NCI-H187 (cell line): ENCODE measurements at places on chromosomes 1 and 21.

GRCh38 chr1:235397733-235398132, 30.5 kb downstream of the TBCE start:
- DNase-seq: no peak

DNA sequence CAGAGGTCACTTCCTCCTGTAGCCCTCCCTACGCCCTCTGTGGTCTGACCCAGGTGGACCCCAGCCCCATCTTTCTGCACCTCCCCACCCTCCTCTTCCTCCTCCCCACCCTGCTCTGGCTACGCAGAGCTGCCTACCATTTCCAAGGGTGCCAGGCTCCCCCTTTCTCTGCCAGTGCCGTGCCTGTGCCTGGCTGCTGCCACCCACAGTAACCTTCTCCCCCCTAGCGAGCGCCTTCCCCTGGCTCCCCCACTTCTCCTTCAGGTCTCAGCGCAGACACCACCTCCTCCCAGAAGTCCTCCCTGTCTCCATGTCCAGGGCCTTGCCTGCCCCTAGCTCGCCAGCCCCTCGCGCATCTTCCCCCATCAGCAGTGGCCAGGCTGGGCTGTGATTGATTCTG, 471.5 kb downstream of the PTPRU start:
- no peak for DNase-seq

DNA sequence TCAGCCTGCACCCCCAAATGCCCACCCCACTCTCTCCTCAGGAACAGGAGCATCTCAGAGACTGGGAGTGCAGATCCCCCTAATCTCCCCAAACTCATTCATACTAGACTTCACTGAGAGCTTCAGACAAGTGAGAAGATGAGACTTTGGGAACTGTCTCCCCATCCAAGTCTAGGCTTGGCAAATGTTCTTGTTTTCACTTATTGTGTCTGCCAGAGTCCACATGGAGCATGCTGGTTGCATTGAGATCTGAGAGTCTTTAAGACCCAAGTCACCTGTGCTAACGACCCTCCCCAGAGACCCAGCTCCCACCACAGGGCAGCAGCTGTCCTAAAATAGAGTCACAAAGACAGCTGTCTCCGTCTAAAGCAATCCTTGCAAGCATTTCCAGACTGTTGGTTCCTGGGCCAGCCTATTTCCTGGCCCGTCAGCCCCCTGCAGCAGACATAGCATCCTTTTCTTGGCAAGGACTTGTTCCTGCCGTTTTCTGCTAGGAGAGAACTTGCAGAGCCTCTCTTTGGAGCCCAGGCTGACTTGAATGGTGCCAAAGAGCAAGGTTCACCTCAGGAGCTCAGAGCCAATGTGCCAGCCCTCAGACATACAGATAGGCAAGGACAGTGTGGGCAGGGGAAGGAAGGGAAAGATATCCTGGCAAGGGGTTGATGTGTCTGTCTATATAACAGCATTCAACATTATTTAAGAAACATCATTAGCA, 1.9 kb upstream of the CNTN2 start:
- DNase-seq: no peak

- DNase-seq: peak; percentile 92
Measured at GRCh38 chr1:113199760-113200455, 126.9 kb downstream of the LRIG2 start.

DNA sequence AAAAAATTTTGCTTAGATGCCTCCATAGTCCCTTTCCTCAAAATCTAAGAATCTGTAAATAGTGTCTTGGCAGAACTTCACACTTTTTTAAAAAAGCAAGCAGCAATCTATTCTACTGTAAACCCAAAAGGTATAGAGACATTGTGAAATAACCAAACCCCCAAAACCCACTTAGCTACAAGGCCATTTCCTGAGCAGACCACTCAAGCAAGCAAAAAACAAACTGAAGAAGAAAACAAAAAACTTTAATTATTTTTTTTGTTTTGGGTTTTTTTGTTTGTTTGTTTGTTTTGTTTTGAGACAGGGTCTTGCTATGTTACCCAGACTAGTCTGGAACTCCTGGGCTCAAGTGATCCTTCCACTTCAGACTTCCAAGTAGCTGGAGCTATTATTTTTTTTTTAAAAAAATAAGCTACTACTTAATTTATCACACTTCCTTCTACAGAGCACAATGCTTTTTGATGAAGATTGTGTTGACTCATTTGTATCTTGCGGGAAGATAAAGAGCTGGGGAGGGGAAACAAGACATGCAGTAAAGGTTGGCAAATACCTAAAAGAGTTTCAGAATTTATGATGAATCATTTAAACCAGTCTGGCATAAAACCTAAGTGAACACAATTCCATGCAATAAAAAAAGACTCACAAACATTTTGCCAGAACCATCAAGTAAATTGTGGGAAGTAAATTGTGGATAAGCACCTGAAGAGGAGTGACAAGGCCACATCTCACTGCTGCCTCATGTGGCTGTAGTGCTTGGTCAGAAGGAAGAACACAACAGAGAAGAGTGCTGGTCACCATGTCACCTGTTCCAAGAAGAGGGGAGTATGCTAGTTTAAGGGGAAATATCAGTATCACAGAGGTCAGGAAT, 2.7 kb upstream of the PTPN22 start:
- DNase-seq: no peak

DNA sequence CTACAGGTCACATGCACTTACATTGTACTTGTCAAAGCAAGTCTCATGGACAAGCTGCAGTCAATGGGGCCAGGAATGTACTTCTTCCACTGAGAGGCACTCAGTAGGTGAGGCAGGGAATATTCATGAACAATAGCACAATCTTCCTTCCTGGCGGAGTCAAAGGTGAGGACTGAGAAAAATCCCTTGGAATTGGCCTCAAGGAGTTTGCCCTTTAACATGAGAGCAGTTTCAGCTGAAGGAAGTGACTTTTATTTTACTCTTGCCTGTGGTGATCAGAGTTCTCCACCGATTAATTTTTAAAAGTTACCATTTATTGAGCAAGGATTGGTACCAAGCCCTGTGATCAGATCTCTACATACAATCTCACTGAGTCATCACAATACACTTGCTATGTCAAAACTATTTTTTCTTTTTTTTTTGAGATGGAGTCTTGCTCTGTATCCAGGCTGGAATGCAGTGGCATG, 11.2 kb upstream of the AK2 start:
- no peak for DNase-seq

GRCh38 chr1:201639391-201639790, 100.5 kb downstream of the NAV1 start:
- no peak for DNase-seq

DNA sequence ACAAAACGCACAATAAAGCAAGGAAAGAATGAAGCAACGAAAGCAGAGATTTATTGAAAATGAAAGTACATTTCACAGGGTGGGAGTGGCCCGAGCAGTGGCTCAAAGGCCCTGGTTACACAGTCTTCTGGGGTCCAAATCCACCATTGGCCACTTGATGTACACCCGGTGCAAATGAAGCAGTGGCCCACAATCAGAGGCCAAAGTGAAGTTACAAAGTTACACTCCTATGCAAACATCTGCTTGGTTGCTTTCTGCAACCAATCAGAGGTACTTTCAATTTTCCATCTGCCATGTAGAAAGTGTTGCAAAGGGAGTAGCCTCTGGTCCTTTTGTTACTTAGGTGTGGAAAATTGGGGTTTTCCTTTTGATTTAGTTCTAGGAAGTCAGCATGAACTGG, 10.0 kb upstream of the DNAH14 start:
- DNase-seq: no peak

DNA sequence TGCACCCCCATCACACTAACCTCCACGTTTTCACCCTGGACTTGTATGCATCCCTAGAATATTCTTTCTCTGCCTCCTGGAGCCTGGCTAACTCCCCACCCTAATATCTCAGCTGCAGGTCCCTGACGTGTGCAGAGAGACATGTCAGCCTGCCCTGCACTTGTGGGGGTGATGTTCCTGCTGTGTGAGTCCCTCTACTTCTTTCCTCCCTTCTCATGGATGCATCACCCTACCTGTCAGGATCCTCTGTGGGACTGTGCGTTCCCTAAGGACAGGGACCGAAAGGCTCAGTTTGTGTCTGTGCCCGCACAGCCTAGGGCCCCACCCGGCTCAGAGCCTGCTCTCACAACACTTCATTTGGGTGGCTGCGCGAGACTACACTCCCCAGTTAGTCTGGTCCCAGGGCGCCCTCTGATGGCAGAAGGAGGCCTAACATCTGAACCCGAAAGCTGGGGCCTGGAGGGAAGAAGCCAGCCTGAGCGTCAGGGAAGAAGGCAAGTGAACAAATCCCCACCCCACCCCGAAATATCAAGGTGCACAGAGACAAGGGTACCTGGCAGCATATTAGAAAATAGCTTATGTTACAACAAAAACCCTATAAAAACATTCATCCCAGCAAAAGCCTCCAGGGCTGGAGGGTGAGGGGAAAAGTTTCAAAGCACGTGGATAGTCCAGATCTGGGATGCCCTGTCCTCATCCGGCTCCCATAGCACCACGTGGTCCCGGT, 3.7 kb downstream of the CD52 start:
- DNase-seq: peak; percentile 18

DNA sequence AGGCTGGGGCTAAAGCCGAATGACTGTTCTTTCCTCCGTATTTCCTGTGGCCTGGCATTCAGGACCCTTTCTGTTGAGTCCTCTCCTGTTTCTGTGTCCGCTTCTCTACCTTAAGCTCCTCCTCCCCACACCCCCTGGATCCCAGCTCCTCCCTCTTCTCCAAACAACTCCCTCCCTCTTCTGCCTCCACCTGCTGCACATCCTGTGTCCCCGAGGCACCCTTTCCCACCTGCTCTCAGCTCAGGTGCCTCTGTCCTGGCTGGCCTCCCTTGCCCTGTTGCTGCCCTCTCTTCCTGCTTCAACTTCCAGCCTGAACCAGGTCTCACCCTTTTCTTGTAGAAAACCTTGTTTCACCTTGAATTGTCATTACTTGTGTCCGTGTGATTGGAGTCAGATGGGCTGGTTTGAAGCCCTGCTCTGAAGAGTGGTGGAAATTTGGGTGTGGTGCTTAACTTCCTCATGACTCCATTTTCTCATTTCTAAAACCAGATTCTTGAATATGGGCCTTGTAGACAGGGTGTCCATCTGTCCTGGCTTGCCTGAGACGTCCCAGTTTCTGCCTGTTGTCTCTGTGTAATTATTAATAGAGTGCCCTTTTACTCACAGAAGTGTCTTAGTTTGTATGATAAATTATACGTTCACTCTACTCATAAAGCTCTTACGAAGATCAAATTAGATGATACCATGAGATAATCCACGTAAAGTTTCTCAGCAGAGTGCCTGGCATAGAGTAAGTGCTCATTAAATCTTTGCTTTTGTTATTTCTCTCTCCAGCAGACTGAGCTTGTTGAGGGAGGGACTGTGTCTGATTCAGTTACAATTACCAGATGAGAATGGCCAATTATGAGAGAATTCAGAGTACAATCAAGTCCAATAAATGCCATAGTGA, 58.9 kb upstream of the TRABD2B start:
- DNase-seq: no peak

GRCh38 chr1:18241891-18242290, 134.3 kb downstream of the IGSF21 start:
- DNase-seq: peak; percentile 67

GRCh38 chr1:7313826-7314225, 457.3 kb upstream of the VAMP3 start:
- DNase-seq: no peak

DNA sequence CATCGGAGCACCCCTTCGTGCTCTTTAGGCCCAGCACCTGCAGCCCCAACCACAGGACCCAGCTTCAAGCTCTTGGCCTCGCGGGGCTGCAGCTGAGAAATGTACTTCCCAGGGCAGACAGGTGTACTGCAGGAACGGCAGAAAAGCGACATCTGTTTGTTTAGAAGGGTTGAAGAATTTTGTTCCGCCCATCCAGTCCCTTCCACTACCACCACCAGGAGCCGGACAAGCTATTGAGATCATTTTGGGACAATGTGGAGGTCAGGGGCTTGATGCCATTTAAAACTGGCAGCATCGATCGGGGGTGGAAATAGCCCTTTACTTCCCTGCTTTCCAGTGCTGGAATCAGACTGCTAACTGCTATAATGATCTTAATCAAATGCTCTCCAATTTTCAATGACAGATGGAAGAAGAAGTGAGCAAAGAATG, 1.7 kb downstream of the SERTAD4 start:
- DNase-seq: no peak

DNA sequence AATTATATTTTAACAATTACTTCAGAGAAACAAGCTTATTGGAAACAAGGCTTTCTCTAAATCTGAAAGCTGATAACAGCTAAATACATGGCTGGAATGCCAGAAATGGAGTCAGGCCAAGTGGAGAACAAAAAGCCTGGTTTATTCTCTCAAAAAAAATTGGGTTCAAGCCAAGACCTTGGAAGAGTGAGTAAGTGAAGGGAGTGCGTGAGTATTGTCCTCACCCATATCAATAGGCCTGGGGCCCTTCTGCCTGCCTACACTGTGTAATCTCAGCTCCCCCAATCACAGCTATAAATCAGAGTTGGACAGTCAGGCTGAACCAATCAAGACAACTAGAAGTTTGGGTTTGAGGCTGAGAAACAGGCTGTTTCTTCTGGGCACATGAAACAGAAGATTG, 7.4 kb downstream of the KYAT3 start:
- DNase-seq: no peak

GRCh38 chr21:27681841-27682240, 715.0 kb upstream of the ADAMTS5 start:
- no peak for DNase-seq

DNA sequence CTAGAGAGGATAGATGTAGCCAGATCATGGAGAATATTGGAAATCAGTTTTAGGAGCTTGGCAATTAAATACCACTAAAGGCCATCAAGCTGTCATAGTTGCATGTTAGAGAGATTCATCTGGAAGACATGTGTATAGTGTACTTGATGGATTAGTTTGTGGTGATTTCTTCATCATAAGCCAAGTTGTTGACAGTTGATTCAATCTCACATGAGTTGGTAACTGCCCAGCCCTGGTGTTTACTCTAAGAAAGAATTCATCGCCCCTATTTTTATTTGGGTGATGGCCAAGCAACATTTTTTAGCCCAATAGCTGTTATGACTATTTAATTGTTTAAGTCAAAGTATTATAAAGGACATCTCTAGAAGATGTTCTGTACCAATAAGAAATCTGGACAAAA, 737.6 kb downstream of the PLA2G4A start:
- DNase-seq: no peak

DNA sequence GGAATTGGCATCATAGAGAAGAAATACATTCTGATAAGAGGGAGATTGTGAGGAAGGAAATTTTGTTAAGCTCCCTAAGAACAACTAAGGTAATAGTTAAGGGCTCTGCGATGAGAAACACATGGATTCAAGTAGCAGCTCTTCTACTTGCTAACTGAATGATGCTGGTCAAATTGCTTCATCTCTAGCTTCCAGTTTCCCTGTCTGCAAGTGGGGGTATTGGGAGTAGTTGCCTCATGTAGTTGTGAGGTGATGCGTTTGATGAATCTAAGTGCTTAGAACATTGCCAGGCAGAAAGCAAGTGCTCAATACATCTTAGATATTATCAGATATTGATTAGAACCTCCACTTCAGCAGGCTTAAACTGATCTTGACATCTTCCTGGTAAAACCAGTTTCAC, 84.8 kb downstream of the CD58 start:
- DNase-seq: no peak

GRCh38 chr1:114369930-114370329, 141.1 kb downstream of the TRIM33 start:
- DNase-seq: no peak

GRCh38 chr1:14300991-14301703, 297.3 kb upstream of the KAZN start:
- DNase-seq: no peak

GRCh38 chr1:86282611-86283010, 113.5 kb downstream of the ODF2L start:
- DNase-seq: no peak
